ENCODE measurements at places on chromosomes 16 and 17.

DNA sequence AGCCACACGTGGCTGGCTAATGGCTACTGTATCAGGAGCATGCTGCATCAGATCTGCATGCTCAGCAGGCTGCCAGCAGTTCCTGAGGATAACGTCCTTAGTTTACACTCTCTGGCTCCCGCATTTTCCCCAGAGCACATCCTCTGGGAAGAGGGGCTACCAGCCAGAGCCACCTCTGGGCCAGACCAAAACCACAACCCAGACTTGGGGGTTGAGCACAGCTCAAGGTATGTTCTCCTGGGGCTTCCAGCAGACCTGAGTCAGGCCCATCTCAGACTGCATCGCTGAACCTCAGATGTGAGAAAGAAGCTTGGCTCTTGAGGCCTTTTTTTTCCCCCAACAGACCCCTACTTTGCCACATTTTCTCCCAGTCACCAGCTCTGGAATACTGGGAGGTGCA is 23.7 kb upstream of the WSCD1 start:
- no peak for DNase-seq

DNA sequence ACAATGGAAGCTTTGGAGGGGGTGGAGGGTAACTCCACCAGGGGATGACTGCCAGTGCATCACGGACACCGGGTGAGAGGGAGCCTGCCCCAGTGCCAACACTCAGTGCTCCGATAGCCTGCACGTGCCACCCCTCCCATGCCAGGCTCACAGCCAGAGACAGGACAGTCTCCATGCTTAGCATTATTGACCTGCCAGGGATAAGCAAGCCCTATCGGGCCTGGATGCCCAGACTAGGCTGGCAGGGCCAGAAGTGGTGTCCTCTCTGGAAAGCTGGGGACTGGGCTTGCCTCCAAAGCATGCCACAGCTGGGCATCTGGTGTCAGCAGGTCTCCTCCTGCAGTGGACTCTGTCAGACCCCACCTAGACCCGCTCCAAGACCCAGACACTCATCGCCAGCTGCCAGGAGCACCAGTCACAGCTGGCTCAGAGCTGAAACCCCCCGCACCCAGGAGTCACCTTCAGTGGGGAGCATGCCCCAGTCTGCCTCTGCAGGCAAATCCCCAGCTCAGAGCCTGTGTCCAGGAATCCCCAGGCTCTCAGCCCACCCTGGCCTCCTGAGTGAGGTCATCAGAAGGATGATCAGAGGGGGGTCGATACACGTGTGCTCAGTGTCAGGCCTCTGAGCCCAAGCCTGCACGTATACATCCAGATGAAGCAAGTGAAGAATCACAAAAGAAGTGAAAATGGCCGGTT is 1.8 kb upstream of the RHBDF1 start:
- no peak for DNase-seq

DNA sequence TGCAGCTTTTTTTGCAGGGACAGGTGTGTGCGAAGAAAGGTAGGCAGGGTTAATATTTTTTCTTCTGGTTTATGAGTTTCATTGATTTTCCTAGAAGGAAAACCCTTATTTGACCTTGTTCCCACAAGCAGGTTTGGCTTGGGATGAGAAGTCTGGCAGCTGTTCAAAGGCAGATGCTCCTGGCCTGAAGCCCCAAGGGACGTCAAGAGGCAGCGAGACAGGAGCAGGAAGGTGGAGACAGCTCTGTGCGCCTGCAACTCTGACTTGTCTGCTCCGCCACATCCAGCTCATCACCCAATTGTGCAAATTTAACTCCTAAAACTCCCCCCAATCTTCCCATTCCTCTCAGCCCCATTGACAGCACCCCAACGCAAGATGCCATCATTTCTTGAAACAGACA is 136.8 kb upstream of the XYLT1 start:
- no peak for DNase-seq

DNA sequence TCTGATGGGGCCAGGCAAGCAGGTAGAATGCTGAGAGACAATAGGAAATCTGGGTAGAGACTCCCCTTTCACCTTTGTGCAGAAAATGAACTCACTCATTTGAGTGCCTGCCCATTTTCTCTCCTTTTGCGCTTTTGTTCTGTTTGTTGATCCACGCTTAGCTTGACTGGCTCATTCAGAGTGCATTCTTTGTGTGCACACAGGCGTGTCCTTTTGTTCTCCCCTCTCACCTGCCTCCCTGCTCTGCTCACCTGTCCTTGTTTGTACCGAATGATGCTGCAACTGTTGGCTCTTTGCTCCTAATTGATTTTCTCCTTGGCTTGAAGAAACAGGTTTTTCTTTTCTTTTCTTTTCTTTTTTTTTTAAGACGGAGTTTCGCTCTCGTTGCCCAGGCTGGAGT is 15.8 kb downstream of the PGS1 start:
- DNase-seq = no peak

DNA sequence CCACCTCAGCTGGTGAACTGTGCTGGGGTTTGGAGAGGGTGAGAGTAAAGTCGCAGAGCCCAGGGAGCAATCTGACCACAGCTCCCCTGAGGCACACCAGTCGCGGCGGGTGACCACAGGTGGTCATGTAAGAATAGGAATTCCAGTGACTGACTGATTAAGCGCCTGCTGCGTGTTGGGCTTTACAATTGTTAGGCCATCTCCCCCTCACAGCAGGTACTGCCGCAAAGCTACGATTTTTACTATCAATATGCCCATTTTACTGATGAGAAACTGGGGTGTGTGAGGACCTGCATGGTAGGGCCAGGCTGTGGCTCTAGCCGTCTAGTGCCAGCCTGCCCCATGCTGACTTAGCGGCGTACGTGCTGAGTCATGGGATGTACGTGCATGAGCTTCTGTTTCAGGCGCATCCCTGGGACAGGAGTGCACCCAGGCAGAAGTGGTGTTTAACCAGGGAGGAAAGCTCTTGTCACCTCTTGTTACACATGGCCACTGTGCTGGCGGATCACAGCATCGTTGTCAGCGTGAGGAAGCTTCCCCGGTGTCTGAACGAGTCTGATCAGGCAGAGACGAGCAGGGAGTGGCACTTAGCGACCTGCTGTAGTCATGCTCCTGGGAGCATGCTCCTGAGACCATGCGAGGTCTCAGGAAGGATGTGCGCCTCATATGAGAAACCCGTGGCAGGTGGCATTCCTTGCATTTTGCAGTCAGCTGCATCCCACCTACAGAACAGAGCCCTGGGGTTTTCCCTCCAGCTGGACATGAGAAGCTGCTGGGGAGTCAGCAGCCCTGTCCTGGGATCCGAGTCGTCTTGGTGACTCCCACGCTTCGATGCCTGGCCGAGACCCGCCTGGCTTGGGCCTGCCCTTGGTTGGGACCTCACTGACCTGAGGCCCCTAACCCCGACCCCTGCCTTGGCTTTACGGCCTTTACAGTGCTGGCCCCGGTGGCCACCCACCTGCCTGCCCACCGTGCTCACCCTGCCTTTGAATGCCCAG is 163.7 kb upstream of the CHMP6 start:
- no peak for DNase-seq

DNA sequence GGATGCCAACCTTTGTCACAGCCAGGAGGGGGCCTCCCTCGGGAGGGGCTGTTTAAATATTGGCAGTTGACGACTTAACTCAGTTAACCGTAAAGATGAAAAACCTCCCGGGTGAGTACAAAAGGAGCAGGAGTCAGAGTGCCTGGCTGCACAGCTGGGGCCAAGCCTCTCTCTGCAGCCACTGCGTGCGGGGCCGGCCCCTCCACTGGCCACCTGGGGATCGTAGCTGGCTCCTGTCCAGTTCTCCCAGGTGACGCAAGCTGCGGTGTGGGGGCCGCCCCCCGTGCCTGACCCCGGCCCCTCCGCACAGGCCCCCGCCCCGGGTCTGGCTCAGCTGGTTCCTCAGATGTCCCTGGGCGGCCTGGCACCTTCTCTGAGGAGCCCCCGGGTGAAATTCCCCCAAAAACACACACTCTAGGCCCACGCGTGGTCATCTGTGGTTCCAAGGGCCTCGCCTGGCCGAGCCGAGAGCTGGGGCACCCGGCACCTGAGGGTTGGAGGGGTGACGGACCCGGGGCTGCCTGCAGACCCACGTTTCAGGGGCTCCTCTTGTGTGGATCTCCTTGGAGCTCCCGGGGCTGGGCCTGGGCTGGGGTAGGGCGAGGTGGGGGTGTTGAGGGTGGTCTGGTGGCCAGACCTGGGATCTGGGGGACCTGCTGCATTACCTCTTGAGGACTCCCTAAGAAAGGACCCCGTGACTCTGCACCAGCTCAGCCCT is 7.4 kb upstream of the CACNA1H start:
- DNase-seq = no peak

GRCh38 chr16:69553332-69553731 is 12.4 kb upstream of the NFAT5 start:
- DNase-seq = no peak

DNA sequence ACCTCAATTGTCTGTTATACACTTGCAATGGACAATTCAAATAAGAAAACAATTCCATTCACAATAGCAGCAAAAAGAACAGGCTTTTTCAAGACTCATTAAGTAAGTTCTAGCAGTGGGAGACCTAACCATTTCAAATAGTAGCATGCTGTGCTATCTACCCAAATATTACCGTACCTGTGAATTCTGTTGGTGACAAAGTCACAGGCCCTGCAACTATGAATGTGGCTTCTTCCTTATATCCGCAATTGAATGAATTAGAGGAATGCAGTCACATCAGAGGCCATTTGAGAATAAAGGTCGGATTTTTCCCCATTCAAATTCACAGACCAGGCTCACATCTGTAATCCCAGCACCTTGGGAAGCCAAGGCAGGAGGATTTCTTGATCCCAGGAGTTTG is 800 bp upstream of the NME4 start:
- DNase-seq = no peak

DNA sequence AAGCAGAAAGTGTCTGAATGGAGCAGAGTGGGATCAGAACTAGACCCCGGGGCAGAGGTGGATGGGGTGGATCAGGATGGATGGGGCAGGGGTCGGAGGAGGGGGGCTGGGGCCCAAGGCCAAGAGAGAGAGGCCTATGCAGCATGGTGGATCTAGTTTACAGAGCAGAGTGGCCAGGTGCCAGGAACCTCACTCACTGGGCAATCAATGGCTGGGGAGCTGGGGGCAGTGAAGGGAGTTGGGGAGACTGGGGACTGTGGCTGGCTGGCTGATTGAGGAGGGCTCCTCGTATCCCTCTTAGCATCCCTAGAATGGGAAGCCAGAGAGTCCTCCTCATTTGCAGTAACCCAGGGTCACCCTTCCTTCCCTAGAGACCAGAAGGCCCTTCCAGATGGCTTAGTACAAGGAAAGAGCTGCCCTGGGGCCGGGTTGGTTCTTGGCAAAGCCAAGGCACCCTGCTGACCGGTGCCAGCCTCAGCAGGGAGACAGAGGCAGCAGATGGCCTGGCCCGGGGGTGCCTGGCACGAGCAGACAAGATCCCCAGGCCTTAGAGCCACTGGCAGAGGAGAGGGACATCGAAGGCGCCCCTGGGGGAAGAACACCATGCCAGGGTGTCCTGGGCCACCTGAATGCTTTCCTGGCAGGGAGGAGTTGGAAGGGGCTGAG is 36.8 kb downstream of the SRCIN1 start:
- DNase-seq = no peak

GRCh38 chr16:85570735-85571562 is 42.2 kb upstream of the GSE1 start:
- DNase-seq = peak; percentile 3

GRCh38 chr16:73737637-73738036 is 559.0 kb upstream of the PSMD7 start:
- no peak for DNase-seq

DNA sequence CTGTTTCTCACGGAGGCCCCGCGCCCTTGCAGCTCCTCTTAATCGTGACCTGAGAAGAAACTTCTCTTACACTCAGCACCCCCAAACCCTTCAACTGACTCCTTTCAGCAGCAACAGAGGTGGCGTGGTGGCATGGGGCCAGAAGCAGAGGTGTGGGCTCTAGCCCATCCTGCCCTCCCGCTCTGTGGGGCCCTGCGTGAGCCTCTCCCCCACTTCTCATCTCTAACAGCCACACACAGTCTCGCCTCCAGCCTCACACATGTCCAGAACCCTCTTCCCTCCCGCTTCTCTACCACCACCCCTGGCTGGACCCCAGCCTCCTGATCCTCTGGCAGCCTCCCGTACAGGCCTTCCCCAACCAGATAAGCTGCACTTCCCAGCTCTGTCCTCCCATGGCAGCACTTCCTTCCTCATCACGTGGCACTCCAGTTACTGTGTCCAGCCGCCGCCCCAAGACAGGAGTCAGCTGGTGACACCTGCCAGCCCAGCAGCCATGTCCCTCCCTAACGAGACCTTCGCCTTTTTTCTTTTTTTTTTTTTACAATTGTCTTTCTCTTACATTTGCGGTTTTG is 30.5 kb downstream of the NSMCE1 start:
- no peak for DNase-seq

DNA sequence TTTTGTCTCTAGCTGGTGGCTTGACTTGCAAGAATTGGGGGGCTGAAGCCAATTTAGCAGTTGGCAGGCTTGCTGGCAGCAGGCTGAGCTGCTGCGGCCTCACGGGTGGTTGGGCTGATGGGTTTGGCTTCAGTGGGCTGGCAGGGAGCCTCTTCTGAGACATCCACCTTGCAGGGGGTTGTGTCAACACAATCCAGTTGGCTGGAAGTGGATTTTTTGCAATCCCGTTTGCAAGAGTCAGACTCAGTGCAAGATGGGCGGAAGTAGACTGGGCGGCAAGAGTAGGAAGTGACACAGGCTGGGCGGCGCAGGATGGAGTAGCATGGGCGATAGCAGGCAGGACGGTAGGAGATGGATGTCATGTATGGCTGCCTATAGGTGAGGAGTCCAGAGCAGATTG is 1.5 kb downstream of the KRTAP16-1 start:
- no peak for DNase-seq

DNA sequence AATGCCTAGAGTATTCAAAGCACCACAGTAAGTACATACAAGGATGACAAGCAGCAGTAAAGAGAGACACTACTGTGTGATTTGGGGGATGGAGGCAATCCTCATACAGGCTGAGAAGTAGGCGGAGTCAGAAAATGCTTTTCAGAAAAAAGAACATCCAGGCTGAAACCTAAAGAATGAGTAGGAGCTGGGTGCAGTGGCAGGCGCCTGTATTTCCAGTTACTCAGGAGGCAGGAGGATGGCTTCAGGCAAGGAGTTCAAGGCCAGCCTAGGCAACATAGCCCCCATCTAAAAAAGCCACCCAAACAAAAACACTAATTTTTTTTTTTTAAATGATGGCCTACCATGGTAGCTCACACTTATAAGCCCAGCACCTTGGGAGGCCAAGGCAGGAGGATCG is 10.3 kb downstream of the KANSL1 start:
- DNase-seq = no peak

DNA sequence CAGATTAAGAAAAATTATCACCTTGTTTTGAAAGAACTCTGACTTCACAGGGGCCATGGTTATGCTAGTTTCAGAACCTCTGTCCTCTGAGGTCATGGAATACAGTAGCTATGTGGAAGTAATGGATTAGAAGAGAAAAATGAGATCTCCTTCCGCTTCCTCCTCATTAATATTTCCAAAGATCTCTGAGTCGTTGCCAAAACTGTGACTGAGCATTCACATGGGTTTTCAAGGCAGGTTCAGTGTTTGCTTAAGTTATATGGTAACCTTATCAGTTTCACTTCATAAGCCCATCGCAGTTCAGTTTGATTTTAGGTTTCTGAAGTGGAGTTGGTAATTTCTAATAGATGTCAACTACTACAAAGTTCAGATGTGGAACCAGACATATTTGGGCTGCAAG is 321.2 kb upstream of the SOX9 start:
- no peak for DNase-seq
